Activated CD4-positive, CD25-positive, alpha-beta regulatory T cell treated with anti-CD3 and anti-CD28 coated beads, Interleukin-2, amount 50 U/mL, for 16 hours (primary cell): ENCODE measurements at places on chromosomes 12 and 14.

DNA sequence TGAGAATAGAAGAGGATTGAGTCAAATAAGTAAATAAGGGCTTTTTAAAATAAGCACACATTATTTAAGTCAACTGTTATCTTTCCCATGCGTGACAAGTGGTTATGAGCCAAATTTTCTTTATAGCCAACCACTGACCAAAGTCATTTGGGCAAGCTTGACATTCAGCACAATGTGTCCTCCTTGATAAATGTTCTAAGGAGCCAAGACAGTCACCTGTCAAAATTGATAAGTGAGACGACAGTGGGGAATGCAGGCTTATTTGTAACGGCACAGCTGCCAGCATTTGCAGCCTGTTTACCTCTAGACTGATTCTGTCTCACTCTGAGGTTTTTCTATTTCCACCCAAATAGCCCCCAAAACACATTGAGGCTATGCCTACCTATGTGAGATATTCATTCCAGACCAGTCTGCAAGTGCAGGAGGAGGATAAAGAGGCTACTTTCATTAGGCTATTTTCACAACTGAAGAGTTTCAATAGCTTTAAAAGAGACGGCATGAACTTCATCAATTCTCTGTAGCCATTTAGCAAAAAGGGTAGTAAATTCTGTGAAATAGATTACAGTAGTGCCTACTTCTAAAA is 339.5 kb downstream of the PDZRN4 start:
- DNase-seq = no peak

- no peak for DNase-seq
Observed at GRCh38 chr12:103908877-103909276, 21.3 kb upstream of the HSP90B1 start.

DNA sequence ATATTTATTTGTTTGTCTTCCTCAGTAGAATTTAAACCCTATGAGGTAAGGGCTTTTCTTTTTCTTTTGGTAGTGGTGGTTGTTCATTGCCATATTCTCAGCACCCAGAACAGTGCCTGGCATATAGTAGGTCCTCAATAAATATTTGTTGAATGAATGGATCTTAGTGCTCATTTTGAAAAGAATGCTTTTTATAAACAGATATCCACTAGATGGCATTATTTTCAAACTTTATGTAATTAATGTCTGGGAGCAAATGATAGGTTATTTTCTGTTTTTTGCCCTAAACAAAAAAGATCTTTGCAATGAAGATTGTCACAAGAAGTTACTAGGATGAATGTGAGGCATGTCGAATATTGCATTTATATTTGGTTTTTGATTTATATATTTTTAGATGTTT is 64.1 kb downstream of the RAD51B start:
- DNase-seq = no peak

DNA sequence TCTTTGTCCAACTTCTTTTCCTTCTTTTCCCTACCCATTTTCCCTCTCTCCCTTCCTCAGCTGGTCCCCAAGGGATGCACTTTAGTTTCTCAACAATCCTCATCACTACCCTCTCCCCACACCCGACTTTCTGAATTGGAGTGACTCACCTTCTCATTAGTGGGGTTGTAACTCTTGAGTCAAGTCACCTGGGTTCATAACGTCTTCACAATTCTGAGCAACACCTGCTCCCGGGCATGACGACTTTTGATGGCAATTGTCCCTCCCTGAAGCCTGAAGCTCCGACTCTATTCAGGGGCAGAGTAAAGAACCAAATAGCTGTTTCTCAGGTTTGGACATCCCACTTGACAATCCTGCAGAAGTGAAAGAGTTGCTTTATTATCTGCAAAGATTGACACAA is 82.7 kb upstream of the OTX2 start:
- DNase-seq = no peak

GRCh38 chr12:2156333-2156732 is 103.5 kb downstream of the CACNA1C start:
- DNase-seq = no peak

DNA sequence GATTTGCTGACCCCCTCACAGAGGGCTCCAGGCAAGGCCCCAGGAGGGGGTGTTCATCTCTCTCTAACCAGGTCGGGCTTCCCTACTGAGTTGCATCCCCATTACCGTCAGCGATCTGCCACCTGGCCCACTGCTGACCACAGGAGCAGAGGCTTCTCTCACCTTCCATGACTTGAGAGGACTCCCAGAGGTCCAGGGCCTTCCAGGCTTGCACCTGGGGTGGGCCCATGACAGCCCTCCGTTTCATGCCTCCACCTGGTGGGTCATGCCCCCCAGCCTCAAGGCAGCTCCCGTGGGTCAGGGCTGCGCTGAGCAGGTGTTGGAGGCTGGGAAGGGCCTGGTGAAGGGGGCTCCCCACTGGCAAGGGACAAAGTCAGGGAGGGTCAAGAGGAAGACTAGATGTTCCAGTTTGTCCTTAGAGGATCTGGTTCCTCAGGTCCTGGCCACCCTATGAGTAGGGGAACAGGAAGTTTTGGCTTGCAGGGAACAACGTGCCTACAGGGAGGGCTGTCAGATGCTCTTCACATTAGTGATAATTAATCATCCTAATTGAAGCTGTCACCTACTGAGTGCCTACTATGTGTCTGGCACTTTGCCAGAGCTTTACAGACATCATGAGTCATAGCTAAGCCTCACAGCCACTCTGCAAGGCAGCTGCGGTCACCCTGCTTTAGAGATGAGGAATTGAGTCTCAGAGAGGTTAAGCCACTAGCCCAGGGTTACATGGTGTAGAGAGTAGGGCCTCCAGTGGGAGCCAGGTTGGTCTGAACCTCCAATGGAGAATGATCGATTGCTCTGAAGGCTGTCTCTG is 13.8 kb downstream of the NFKBIA start:
- DNase-seq = no peak

DNA sequence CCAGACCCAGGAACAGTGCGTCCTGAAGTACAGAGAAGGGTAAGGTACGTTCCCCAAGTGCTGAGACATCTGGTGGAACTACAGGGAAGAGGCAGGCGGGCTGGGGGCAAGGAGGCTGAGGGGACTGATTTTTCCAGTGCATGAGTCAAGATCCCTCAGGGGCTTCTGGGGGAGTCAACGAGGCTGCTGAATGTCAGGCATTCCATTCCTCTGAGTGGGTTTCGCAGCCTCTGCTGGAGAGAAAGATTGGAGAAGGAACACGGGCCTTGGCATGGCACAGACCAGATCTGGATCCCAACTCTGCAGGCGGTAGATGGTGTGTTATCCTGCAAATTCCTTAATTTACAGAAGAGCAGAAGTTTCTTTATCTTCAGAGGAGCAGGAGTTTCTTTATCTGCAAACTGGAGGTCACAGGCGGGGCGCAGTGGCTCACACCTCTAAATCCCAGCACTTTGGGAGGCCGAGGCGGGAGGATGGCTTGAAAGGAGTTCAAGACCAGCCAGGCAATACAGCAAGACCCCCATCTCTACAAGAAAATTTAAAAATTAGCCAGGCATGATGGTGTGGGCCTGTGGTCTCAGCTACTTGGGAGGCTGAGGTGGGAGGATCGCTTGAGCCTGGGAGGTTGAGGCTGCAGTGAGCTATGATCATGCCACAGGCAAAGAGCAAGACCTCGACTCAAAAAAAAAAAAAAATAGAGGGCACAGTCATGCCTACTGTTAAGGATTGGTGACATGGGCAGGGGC is 132.6 kb upstream of the MAP1LC3B2 start:
- DNase-seq = no peak

- DNase-seq = no peak
Observed at GRCh38 chr14:93752980-93753561, 35.2 kb downstream of the PRIMA1 start.

GRCh38 chr12:24921251-24922038 is 27.5 kb downstream of the BCAT1 start:
- DNase-seq = no peak

GRCh38 chr12:13135371-13136178 is 32.1 kb upstream of the GSG1 start:
- DNase-seq = no peak

DNA sequence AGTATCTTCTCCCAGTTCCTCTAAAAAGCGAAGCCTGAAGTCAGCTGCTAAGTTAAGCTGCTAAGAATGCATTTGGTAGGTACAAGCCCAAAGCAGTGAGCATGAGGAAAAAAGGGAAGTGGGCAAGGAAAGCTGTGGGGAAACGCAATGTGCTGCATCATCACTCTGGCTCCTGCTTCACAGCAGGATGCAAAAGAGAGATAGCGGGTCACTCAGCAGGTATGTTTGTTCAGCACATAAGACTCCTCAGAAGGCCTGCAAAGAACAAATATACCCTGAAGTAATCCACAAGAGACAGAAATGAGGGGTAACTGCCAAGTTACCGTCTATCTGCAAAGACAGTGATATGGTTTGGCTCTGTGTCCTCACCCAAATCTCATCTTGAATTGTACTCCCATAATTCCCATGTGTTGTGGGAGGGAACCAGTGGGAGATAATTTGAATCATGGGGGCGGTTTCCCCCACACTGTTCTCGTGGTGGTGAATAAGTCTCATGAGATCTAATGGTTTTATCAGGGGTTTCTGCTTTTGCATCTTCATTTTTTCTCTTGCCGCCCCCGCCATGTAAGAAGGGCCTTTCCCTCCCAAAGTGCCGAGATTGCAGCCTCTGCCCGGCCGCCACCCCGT is 127.4 kb upstream of the EGLN3 start:
- DNase-seq = no peak

- DNase-seq = no peak
Observed at GRCh38 chr12:48972952-48973483, 1.5 kb upstream of the WNT10B start.

DNA sequence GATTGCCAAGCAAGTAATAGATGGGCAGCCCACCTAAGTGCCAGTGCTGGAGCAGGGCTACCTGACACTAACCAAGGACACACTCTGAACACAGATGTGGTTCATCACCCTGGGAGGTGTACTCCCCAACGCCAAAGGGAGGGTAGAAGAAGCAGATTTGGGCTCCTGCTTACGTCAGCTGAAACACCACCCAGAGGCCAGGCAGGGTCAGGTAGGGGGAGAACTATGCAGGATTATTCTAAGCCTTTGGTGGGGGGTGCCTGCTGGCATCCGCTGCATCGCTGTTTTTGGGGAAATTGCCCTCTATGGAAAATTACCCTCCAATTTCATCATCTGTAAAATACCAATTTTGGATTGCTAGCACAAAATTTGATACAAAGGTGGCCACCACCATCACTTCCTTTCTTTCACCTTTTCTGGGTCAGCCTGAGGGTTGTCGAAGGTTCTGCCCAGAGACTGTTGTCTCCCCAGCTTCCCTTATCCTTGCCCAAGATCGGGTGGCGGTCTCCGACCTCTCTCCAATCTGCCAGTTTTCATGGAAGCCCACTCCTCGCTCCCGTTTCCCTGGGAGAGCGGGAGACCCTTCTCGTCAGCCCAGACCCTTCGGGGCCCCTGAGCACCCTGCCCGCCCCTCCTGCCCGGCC is 535 bp downstream of the BIN2 start:
- DNase-seq = peak; percentile 29

DNA sequence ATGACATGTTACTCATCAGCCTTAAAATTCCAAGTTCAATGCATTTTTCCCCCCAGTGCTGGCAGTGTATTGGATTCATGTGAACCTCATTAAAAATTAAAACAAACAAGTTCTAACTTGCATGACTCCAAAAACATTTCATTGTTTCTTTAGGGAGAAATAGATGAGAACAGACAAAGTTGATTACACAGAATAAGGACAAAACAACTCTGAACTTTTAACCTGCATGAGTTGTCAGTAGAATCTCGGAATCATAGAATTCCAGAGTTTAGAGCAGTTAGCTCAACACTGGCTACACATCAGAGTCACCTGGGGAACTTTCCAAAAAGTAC is 127.5 kb downstream of the TMX1 start:
- no peak for DNase-seq

GRCh38 chr12:48374164-48374563 is 23.4 kb upstream of the ZNF641 start:
- DNase-seq = no peak

- DNase-seq = no peak
Observed at GRCh38 chr14:85247071-85247470, 282.9 kb upstream of the FLRT2 start.

DNA sequence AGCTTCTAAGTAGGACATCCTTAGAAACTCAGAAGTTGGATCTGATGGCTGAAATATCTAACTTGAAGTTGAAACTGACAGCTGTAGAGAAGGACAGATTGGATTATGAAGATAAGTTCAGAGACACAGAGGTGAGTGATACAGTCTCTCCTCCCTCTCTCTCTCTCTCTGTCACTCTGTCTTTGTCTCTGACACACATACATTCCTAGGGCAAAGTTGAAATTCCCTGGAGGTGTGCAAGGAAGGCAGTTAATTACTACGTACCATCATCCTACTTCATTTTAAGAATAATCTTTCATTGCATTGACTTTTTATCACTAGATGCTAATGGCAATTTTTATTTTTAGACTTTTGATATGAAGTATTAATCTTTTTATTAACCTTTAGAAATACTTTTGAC is 46.2 kb upstream of the REP15 start:
- no peak for DNase-seq

DNA sequence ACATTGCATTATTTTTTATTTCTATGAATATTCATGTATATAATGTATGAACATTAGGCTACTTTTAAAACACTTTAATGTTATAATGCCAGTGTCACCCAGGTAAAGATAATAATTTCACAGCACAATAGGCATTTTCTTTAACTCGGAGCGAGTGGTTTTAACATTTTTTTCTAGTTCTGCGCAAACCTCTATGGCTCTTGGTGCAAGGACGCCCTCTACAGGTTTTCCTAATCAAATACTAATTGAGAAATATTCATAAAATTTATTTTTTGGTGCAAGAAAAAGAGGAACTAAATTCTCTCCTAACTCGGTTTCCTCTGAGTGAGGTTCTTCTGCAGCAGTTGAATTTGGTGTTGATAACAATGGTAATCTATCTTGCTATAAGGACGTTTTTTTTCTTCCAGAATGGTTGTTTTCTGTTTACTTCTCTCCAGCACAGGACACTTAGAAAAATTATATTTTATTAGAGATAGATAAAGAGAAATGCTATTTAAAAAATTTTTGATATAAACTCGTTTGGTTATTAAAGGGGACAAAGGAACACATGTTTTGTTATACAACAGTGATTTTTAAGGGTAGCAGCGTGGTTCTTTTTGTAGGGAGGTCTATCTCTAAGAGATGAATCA is 2.4 kb upstream of the WIF1 start:
- DNase-seq = no peak
